ENCODE measurements at places on chromosomes 11 and 22. TPM values are rescaled to one million over a fixed set of nuclear protein-coding genes. Genes with fewer than 3 reads are reported as not detected.

The IGLL1 gene
- not detected for total RNA-seq

The FOXRED1 gene
- total RNA-seq = 35.0 TPM

The FGF3 gene
- not detected for total RNA-seq

The ASPHD2 gene
- 18.1 TPM for total RNA-seq

The MEI1 gene
- total RNA-seq = 73.0 TPM

The WBP2NL gene
- total RNA-seq = 4.3 TPM

The RCOR2 gene
- 0.39 TPM for total RNA-seq

The TPH1 gene
- 0.25 TPM for total RNA-seq
